Naive thymus-derived CD4-positive, alpha-beta T cell (primary cell): ENCODE measurements at places on chromosomes 6 and 20.
A peak's percentile ranks its signal among the peaks of the same experiment; 100 is the strongest.

- no peaks in the 10 kb centered on the region for H3K4me1 ChIP-seq
- no peak overlapping the region for H3K4me3 ChIP-seq
- H3K27me3 ChIP-seq: no peaks in the 10 kb centered on the region
- H3K27ac ChIP-seq: no peak overlapping the region
- DNase-seq: no peak
Observed at GRCh38 chr20:51098284-51098810, 75.4 kb upstream of the KCNG1 start.

GRCh38 chr20:25056690-25057233 lies 1.2 kb downstream of the ACSS1 start:
- DNase-seq: no peak
- H3K27me3 ChIP-seq: no peaks in the 10 kb centered on the region
- peak overlapping the region; percentile 87 for H3K27ac ChIP-seq
- no peaks in the 10 kb centered on the region for H3K36me3 ChIP-seq

- H3K4me3 ChIP-seq: no peak overlapping the region
- no peaks in the 10 kb centered on the region for H3K36me3 ChIP-seq
- no peaks in the 10 kb centered on the region for H3K4me1 ChIP-seq
- DNase-seq: no peak
Observed at GRCh38 chr6:56765494-56765893, 122.8 kb upstream of the DST start.

- H3K36me3 ChIP-seq: peaks cover 12% of the 10 kb centered on the region
- no peak for DNase-seq
- H3K4me3 ChIP-seq: no peak overlapping the region
- H3K27ac ChIP-seq: no peak overlapping the region
- no peaks in the 10 kb centered on the region for H3K4me1 ChIP-seq
- no peaks in the 10 kb centered on the region for H3K27me3 ChIP-seq
Observed at GRCh38 chr6:121260651-121261102, 73.6 kb downstream of the TBC1D32 start.

DNA sequence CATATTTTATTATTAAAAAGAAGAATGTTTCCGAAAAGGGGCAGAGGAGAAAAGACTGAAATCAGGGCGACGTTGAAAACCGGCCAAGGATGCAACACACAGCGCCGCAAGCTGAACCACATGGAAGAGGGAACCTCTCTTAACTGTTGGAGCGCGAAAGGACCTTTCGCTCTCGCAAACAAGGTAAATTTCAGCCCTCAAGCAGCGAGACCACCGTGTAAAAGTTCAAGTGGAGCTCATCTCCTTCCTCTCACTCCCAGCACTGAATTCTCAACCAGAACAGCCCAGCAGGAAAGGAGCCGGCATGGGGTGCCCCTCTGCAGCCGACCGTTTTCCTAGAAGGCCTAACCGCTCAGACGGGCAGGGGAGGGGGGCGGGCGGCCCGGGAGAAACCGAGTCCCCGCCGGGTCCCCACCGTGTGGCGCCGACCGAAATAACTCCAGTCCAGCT lies 621 bp downstream of the GPR63 start:
- peak overlapping the region; percentile 59 for H3K4me3 ChIP-seq
- peak; percentile 23 for DNase-seq
- H3K36me3 ChIP-seq: no peaks in the 10 kb centered on the region
- no peak overlapping the region for H3K27ac ChIP-seq
- H3K4me1 ChIP-seq: peaks cover 6% of the 10 kb centered on the region
- H3K27me3 ChIP-seq: peaks cover 10% of the 10 kb centered on the region

GRCh38 chr6:34616227-34616585 lies 60.1 kb upstream of the SPDEF start:
- no peaks in the 10 kb centered on the region for H3K27me3 ChIP-seq
- DNase-seq: no peak
- no peak overlapping the region for H3K4me3 ChIP-seq
- peaks cover 11% of the 10 kb centered on the region for H3K36me3 ChIP-seq
- H3K27ac ChIP-seq: no peak overlapping the region

GRCh38 chr20:49990271-49990720 lies 7.5 kb downstream of the SNAI1 start:
- H3K27ac ChIP-seq: no peak overlapping the region
- H3K4me3 ChIP-seq: no peak overlapping the region
- no peak for DNase-seq
- no peaks in the 10 kb centered on the region for H3K36me3 ChIP-seq

DNA sequence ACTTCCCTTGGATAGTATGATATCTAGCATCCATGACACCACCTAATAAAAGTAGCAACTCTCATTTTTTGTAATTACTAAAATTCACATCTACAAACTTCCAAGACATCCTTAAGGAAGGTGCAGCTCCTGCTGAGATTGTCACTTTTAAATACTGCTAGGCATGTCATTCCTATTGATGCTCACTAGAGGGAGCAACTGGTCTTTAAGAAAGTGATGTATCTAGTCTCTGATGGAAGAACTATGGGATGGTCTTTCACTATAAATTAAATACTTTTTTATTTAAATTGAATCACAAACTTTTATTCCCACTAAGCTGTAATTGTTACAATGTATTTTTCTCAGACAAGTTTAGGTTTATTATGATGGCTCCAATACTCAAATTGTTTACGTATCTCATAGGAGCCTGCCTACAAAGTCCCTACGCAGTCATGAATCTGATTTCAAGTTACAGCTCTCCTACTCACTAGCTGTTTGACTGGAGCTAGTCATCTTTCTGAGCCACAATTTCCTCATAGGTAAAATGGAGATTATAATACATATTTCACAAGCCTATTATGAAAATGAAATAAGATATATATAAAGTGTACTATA lies 8.1 kb upstream of the TSPYL1 start:
- H3K36me3 ChIP-seq: no peaks in the 10 kb centered on the region
- H3K27ac ChIP-seq: no peak overlapping the region
- no peaks in the 10 kb centered on the region for H3K27me3 ChIP-seq
- no peaks in the 10 kb centered on the region for H3K4me1 ChIP-seq
- H3K4me3 ChIP-seq: no peak overlapping the region
- peak; percentile 51 for DNase-seq

DNA sequence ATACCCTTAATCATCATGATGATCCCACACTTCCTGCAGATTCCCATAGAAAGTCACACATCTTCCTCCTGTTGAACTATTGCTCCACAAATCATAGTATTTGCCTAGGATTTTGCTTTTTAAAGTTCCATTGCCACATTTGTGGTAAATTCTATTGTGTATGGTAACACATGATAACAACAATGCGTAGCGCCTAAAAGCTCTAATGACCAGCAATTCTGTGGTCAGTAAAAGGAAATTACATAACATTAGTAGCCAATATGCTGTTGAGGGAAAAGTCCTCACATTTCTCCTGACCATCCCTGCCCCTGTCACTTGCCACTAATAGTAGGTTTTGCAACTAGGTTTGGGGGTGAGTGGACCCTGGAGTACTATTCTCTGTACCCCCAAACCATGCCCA lies 31.8 kb upstream of the PDE7B start:
- no peak overlapping the region for H3K4me3 ChIP-seq
- no peak for DNase-seq
- H3K27ac ChIP-seq: no peak overlapping the region
- H3K4me1 ChIP-seq: no peaks in the 10 kb centered on the region
- H3K27me3 ChIP-seq: no peaks in the 10 kb centered on the region

DNA sequence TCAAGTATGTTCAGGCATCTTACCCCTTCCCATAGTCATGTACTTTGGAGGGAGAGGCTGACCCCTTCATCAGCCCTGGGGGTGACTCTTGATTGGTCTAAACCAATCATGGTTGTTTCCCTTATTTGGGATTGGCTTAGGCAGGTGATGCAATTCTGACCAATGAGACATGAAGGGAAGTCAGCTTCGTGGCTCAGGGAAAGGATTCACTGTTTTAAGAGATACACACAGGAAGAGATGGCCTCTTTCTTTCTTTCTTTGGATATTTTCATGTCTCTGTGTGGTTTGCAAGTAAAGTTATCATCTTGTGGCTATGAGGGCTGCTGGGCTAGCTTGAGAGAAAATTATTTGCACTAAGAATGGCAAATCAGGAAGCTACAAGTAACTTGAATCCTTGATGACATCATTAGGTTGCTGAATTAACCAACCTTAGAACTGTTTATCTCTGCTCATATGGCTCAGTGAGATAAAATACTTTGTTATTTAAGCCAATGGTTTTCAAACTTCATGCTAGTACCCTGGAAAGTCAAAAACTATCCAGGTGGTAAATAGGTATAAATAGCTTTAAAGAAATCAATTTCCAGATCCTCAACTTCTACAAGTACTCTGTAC lies 144.2 kb upstream of the CENPW start:
- no peak for DNase-seq
- no peaks in the 10 kb centered on the region for H3K36me3 ChIP-seq
- H3K27me3 ChIP-seq: no peaks in the 10 kb centered on the region
- no peak overlapping the region for H3K27ac ChIP-seq

DNA sequence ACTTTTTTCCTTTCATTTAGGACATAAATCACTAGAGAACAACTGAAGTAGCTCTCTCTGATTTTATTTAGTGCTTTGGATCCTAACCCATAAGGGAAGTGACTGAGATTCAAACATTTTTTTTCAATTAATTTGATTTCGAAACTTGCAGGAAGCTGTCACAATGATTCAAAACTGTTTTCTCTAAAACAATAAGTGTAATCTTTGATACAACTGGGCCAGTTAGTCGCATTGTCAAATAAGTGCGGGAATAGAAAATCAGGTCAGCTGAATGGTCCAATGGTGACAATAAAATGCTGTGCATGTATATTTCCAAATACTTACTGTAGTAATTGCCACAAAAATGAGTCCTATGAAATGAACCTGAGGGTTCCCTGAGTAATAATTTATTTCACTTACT lies 930.8 kb downstream of the TFAP2A start:
- H3K27me3 ChIP-seq: no peaks in the 10 kb centered on the region
- H3K36me3 ChIP-seq: no peaks in the 10 kb centered on the region
- no peak overlapping the region for H3K27ac ChIP-seq
- no peak for DNase-seq
